GF-D8 (cell line): ENCODE measurements at places on chromosomes 7 and 10.

GRCh38 chr10:44036425-44036824 lies 348.5 kb downstream of the CXCL12 start:
- no peak for DNase-seq

- no peak for DNase-seq
Measured at GRCh38 chr10:88542522-88542921, 40.6 kb downstream of the RNLS start.

DNA sequence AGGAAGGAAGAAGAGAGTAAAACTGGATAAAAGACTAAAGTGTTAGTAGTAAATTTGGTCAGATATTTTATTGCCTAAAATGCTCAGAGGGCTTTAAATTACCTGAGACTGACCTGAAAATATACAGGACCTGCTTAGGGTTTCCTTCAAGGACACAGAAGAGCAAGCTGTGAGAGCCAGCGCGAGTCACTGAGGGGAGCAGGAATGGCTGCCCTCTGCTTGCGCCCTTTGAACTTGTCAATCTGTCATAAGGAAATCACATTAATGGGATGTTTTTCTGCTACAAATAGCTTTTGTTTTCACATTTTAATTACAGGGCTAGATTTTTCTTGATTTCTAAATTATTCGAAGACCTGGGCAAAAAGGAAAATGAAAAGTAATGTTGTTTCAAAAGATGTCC lies 26.9 kb downstream of the DNAJB9 start:
- DNase-seq: no peak

DNA sequence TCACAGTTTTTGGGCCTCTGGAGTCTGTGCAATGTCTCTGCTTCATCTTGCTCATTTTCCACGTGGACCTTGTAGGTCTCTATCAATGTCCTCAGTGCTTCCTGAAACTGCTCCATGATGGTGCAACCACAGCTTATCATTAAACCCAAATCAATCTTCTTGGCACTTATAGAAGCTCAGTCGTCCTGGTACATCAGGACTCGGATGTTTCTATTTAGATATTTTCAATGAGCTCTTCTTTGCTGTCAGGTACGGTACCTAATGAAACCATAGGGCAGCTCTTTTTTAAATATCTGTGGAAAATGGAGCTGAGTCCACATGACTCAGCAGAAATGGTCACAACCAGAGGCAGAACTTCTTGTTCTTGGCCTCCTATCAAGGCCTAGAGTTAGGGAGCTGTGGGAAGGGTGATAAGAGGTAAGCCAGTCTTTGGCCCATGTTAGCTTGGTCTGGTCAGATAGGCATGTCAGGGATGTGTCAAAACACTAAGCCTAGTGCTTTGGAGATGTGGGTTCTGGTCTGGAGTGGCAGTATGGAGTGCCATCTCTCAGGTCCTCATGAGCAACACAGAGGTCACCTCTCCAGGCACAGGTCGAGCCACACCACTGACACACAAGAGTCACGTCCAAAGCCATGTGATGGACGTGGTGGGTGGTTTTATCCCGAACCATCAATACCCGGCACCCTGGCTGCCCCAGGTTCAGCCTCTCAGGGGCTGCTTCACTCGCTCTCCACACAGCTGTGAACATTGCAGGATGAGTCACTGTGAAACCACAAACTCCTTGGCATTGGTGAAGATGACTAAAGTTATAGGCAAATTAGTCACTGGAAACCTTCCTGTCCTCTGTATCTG lies 87.0 kb downstream of the TBXAS1 start:
- DNase-seq: peak; percentile 58

DNA sequence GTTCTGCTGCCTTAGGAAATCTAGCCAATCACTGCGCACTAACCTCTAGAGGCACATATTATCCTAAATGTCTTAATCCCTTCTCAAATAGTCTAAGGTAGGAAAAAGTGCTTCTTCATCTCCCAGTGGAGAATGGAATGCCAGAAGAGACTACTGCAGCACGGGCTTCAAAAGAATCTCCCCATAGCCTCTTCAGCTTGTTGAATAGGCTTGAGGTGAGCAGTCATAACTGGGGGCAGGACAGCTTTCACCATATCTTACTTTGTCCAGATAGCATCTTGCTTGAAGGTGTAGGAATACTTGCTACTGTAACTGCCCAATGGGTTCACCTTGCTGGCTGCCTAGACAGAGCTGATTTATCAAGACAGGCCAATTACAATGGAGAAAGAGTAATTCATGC lies 88.8 kb downstream of the MBL2 start:
- no peak for DNase-seq

GRCh38 chr7:37656913-37657530 lies 26.5 kb upstream of the GPR141 start:
- no peak for DNase-seq

DNA sequence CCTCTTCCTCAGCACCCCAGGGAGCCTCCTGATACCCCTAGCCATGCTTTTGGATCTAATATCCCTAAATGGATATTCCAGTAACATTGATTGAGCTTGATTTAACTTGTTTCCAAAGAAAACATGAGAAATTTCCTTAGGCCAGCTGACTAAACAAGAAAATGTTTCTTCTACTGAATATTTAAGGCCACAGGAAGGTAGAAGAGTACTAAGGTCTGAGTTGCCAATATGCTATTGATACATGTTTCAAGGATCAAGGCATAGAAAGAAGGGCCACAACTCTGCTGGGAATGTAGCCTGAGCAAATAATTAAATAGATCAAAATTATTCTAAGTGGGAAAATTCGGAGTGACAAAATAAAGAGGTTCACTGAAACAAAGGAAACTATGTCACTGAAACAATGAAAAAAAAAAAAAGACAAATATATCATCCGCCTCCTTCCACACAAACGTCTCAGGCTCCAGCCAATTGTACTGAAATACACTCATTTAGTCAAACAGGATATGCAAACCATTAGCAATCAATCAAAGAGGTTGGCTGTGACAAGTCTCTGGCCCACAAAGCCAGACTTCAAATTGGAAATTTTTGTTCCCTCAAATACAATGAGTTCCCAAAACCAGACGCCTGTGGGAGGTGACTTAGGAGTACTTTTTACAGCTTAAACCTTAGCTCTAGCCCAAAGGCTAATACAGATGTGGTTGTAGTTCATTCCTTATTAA lies 396.2 kb downstream of the HTR7 start:
- DNase-seq: no peak

- no peak for DNase-seq
Measured at GRCh38 chr7:75646571-75647102, 92.1 kb downstream of the HIP1 start.

DNA sequence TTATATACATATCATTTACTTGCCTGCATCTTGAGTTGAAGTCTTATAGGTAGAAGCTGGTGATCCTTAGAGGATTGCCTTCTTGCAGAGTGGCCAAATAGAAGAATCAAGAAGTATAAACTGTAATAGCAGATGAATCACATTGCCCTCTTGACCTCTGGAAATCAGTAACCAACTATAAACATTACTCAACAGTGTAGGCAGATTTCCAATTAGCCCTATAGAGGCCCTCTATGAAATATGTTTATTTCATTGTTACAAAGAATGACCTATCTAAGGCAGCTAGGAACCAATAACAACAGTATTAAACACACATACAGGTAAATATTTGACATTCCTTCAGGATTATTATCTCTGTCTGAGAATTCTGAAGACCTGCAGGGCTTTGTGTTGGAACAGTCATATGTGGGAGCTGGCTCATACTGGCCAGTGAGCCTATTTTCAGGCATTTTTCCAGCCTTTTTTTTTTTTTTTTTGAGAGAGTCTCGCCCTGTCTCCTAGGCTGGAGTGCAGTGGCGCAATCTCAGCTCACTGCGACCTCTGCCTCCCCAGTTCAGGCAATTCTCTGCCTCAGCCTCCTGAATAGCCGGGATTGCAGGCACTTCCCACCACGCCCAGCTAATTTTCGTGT lies 7.2 kb upstream of the SRI start:
- no peak for DNase-seq

- DNase-seq: no peak
Measured at GRCh38 chr10:131617113-131617858, 283.5 kb upstream of the PPP2R2D start.

DNA sequence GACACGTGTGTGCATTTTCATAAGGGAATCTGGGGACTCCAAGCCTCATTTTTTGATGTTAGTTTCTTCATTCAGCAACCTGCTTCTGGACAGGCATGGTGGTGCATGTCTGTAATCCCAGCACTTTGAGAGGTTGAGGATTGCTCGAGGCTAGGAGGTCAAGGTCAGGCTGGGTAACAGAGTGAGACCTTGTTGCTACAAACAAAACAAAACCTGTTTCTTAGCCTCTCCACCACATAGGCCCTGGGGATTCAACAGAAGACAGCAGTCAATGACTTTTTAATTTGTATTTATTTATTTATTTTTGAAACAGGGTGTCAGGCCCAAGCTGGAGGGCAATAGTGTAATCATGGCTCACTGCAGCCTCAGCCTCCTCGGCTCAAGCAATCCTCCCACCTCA lies 6.9 kb upstream of the CYTH3 start:
- DNase-seq: no peak

- no peak for DNase-seq
Measured at GRCh38 chr10:103083977-103084320, 109.1 kb downstream of the NT5C2 start.

DNA sequence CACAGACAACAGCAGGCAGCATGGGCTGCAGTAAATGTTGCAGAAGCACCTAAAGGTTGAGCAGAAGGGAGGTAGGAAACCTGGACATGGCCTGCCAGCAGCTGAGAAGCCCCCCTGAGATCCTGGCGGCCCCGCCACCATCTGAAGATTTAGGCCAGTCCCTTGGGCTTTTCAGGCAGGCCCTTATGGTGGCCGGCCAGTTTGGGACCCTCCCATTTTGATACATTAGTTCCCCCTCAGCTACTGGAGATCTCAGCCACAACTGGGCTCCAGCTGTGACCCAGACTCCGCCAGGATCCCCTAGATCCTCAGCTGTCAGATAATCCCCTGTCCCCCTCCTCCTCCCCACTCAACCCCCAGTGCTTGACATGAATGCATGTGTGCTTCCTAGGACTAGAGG lies 34.4 kb downstream of the ZNF783 start:
- DNase-seq: no peak

DNA sequence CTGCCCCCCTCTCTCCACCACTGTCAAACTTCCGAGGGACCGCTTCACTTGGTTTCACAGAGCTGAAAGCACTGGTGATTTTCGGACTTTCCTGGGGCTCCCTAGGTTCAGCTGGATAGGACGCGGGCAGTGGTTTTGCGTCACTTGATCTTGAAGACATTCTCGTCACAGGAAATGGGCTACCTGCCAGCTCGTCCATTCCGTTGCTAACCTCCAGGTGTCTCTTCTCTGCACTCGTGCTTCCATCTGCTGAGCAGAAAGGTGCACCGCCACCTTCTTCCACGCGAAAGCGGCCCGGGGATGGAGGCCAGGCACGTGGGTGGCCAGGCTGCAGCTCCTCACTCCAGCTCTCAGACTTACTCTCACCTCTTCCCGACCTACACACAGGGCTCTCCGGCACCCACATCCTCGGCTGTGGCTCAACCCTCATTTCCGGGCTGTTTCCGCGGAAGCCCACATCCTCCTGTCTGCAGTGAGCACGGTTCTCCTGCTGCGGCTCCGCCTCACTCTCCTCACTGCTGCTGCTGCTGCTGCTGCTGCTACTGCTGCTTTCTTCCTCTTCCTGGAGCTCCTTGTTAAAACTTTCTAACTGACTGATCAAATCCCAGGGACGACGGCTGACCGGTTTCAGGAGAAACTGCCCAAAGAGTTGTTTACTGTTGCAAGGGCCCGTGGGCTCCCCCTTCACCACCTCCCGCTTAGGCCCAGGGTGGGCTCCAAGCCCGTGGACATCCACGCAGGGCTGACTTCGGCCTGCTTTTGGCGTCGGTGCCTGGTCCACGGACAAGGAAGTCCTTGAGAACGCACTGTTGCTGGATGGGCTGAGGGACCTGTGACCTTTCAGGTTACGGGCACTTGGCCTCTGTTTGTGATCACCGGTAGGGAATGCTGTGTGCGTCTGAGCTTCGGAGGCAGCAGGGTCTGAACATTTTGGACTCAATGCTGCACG lies 32.1 kb downstream of the JCAD start:
- peak; percentile 98 for DNase-seq

DNA sequence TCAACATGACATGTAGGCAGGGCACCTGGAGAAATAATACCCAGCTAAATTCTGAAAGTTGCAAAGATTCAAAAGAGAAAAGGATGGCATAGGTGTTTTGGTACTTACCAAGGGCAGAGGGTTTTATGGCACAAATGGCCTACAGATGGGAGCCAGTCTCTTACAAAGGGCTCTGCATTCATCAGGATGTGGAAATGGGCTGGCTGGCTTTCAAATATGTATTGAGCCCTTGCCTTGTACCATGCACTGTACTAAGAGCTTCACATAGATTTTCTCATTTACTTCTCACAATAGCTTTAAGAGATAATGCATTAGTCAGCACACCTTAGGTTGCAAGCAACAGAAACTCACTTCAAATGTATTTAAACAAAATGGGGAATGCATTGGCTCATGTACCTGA lies 327.1 kb downstream of the BICC1 start:
- DNase-seq: no peak

DNA sequence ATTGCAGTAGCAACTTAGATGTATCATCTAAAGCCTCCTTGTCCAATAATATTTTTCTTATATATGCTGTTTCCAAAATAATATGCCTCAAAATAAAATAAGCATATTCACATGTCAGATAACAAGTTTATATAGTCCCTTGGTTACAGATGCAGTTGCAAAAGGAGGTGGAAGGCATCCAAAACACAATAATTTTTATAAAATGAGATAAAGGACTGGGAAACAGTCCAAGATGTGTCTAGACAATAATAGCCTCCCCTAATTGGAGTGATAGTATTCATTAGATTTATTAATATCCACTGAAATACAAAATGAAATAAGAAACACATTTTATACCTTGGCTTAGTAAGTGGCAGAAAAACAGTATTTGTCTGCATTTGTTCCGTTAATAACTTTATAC lies 30.3 kb downstream of the BCAP29 start:
- DNase-seq: no peak

GRCh38 chr7:129376778-129377700 lies 57.2 kb upstream of the STRIP2 start:
- DNase-seq: peak; percentile 60

- no peak for DNase-seq
Measured at GRCh38 chr10:104639590-104640338, 1.3 kb upstream of the SORCS3 start.

DNA sequence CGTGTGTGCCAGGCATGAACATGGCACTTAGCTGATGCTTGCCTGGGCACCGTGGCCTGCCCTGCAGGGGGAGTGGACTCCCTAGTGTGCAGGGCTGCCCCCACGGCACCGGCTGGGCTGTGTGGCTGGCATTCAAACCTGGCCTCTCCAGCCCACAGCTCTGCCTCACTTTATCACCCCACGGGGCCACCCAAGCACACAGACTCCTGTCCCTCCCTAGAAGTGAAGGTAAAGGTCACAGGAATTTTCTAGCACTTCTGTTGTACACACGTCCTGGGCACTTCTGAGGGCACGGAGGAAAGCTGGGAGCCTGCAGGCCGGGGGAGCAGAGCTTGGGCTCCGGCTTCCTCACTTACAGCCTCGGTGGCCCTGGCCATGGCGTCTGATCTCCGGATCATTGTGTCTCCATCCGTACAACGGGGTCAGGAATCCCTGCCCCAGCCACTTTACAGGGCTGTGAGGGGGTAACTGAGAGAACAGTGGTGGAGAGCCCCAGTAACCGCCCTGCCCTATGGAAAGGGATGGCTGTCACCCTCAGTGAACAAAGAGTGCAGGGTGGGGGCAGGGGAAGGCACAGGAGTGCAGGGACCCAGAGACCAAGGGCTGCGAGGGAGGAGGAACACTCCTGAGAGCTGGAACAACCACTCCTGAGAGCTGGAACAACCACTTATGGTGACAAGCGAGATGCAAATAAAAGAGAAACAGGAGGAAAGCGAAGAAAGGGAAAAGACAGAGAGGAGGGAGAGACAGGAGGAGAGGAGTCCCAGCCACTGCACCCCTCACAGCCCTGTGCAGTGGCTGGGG lies 3.9 kb upstream of the PYROXD2 start:
- no peak for DNase-seq
